CD4-positive, alpha-beta T cell treated with Interleukin-10 for 1 hour (primary cell): ENCODE measurements at places on chromosomes 3 and 15.

- DNase-seq, result peak; percentile 4
These were observed 7.3 kb downstream of the TRA2B start for GRCh38 chr3:185930393-185931107.

GRCh38 chr15:83318861-83319415 is 34.5 kb upstream of the BNC1 start:
- DNase-seq, result no peak

GRCh38 chr3:120147072-120147871 is 53.0 kb upstream of the GSK3B start:
- peak; percentile 66 for DNase-seq

- DNase-seq, result no peak
These were observed 60.3 kb downstream of the RGMA start for GRCh38 chr15:93028632-93029213.

- no peak for DNase-seq
These were observed 86.7 kb upstream of the SLC25A36 start for GRCh38 chr3:140854961-140855360.

GRCh38 chr3:14623569-14624051 is 28.0 kb upstream of the CCDC174 start:
- DNase-seq, result no peak

DNA sequence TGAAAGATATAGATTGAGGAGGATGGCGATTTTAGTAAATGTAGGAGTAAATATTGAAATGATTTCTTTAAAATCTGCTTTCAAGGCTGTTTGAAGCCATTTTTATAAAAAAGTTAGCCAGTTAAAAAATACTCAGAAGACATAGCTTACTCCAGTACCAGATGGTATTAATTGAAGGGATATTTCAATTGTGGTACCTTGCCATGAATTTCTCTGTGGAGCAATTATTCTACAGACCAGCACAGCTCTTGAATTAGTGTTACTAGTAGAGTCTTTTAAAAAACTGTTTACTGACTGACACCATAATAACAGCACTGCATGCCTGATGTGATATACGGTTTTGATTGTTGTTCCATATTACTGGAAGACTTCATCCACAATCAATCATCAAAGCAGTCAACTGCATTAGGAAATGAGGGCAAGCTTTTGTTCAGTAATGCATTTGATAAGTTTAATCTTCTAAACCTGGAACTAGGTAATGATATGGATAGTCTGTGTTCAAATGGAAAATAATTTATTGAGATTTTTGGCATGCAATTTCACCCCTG is 106.4 kb downstream of the MFSD1 start:
- no peak for DNase-seq

GRCh38 chr3:123031051-123031450 is 3.5 kb upstream of the SEMA5B start:
- no peak for DNase-seq

- no peak for DNase-seq
These were observed 272.3 kb upstream of the NECTIN3 start for GRCh38 chr3:110799271-110799670.

DNA sequence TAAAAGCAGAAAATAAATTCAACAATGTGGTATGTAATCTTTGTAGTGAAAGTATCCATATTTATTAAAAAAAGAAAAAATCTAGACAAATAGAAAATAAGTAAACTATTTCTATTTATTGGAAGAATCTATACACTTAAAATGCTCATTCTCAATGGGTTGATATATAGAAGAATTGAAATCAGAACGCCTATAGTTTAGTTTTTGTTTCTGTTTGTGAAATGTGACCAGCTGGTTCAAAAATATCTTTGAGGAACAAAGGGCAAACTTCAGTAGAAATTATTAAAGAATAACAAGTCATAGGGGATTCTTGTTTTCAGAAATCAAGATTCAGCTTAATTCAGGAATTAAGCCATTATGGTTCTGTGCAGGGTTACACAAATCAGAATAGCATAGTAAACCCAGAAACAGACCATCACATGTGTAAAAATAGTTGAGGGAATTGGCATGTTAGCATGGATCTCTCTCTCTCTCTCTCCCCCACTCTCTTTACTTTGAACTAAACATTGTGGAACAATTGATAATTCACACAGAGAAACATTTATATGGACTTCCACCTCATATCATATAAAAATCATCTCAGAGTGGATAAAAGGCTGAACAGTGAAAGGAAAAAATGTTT is 134.0 kb downstream of the CHL1 start:
- DNase-seq, result no peak

DNA sequence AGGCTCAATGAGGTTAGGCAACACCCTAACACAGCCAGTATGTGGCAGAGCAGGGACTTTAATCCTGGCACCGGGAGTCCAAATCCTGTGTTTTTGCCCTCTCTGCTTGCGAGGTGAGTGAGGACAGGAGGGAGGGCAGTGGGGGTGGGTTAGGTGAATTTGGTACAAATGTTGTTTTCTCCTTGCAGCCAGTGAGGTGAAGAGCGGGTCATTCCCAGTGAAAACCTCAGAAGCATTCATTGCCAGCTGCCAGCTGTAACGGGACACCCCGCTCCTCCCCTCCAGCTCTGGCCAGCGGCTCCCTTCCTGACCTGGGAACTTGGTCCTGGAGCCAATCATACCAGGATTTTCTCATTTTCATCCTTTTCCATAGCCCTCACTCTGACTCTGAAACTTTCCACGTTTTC is 45.7 kb upstream of the RAB6B start:
- DNase-seq, result no peak

- no peak for DNase-seq
These were observed 108.9 kb upstream of the UBE2E1 start for GRCh38 chr3:23696842-23697241.

DNA sequence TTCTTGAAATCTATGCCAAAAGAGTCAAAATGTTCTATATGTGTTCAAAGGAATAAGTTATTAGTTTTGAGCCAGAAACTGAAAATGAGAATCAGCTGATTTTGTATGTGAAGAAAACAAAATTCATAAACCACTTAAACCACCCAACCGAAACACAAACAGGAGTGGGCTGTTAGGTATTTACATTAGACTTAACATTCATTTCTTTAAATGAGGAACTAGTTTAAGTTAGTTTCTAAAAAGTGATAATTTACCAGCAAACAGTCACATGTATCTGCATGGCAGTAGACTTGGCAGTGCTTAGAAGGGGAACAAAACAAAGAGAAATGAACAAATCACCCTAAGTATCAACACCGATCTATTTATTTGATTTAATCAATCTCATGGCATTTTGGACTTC is 128.0 kb downstream of the GMNC start:
- no peak for DNase-seq

DNA sequence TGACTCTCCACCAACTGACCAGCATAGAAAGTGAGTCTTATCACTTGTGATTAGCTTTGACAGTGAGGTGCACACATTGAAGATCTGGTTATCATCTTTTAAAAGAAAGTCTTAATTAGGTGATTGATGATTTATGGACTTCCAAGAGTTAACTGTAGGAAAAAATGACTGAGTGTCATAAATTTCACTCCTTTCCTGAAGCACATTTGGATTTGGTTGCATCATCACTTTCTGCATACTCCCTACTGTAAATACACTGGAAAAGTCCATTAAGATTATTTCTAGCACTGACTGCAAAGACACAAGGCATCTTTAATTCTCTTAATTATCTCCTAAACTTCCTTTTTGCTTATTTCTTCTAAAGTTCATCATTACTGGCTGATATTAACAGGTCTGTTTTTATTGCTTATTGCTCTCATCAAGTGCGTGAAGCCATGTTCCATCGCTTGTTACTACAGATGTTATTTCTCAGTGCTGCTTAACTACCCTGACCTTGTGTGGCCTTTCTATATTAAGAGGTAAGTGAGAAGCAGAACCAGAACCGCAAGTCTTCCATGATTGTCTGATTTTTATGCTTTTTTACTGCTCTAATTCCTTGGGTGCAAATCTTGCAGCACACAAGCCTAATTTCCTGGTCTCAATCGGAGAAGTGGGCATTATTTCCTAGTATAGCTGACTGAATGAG is 153.2 kb downstream of the MEIS2 start:
- no peak for DNase-seq

- no peak for DNase-seq
These were observed 327.4 kb downstream of the NAALADL2 start for GRCh38 chr3:175186511-175186910.

DNA sequence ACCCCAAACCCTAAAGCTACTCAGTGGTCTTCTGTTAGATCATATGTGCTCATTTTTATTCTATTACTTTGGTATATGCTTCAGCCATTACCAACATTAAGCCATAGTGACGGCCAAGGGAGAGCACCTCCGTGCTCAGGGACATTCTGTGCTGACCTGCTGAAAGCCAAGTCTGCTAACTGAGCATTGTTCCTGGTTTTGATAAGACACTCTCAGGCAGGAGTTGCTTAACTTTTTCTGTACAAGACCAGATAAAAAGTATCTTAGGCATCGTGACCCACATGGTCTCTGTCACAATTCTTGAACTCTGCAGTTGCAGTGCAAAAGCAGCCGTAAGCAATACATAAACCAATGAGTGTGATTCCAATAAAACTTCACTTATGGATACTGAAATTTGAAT is 100.6 kb downstream of the KLHL25 start:
- no peak for DNase-seq

DNA sequence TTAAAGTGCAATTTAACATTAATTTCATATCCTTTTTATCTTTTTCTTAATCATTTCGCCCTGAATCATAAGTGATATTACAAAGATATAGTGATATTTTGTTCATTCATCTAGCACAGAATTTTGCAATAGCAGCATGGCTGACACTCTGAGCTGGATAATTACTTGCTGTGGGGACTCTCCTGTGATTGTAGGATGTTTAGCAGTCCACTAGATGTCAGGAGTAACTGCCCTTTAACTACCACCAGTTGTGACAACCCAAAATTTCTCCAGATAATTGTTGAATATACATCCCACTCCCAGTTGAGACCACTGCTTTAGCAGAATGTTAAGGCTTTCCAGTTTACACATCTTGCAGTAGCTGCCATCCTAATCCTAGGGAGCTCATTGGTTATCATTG is 196.8 kb upstream of the MBNL1 start:
- DNase-seq, result peak; percentile 52

- DNase-seq, result no peak
These were observed 38.3 kb upstream of the TRA2B start for GRCh38 chr3:185976100-185976499.

- no peak for DNase-seq
These were observed 5.7 kb downstream of the ARRDC4 start for GRCh38 chr15:97966246-97966645.

GRCh38 chr3:28949580-28949979 is 331.3 kb upstream of the RBMS3 start:
- no peak for DNase-seq

DNA sequence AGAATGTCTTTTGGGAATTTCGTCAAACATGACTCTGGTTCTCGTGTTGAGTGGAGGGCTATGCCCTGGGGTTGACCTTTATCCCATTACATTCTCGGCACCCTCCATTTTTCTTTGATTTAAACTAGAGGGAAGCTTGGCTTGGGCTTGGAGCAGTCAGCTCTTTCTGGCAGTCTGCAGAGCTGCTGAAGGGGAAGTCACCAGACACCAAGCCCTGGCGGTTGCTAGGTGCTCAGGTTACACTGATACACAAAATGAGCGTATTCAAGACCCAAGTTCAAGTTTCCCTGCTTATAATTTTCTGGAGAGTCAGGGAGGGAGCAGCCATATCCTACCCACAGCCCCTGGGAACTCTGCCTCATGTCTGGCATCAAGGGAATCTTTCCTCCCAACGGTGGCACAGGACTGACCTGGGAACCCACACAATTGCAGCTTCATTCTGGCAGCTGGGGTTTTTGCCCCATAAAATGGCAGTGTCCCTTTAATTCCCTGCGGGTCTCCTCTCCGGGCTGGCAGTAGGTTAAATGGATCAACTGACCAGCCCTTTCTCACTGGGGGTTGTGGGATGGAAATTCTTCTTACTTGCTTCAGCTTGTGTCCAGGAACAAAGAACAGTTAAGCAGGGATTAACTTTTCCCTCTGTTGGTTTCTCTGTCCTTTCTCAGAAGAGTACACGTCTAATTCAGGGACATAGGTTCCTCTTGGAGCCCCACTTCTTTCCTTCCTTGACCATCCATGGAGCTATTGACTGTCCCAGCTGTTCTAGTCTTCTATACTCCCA is 110.0 kb upstream of the DLG1 start:
- DNase-seq, result no peak

- DNase-seq, result no peak
These were observed 352.1 kb downstream of the MECOM start for GRCh38 chr3:169311381-169311780.

- no peak for DNase-seq
These were observed 8.6 kb downstream of the DNAH1 start for GRCh38 chr3:52324676-52325075.

GRCh38 chr3:69072928-69073327 is 7.2 kb downstream of the UBA3 start:
- DNase-seq, result no peak

DNA sequence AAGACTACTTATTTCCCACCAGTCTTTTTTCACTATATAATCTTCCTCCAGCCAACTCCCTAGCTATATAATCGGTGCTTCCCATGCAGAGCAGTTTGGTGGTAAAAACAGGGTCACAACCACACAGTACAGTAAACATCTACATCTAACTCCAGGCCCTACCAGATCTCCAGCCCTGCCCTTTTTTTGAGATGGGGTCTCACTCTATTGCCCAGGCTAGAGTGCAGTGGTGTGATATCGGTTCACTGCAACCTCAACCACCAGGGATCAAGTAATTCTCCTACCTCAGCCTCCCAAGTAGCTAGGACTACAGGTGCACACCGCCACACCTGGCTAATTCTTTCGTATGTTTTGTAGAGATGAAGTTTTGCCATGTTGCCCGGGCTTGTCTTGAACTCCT is 49.1 kb upstream of the TLE3 start:
- no peak for DNase-seq

- DNase-seq, result no peak
These were observed 27.0 kb upstream of the CAPN3 start for GRCh38 chr15:42332331-42332730.

- DNase-seq, result no peak
These were observed 158.5 kb upstream of the PFN2 start for GRCh38 chr3:150129166-150129565.

- DNase-seq, result no peak
These were observed 28.8 kb downstream of the USP13 start for GRCh38 chr3:179681492-179682263.

DNA sequence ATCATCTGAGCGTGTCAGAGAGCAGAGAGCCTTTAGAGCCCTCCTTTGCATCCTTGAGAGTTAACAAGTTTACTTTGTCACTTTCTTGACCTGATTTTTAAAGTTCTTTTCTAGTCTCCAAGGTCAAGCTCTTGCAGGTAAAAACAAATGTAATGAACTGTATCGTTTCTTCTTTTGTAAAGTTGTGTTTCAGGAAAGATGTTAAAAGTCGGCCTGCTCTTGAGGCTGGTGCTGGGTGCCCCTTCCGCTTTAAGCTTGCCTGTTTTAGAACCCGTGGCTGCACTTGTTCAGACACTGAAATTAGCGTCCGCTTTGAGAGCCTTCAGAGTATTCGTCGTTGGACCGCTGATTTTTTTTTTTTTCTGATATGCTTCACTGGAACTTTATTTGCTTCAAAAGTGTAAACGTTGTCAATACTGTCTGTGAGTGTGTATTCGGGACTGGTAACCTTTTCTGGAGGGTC is 52.6 kb upstream of the ULK4 start:
- DNase-seq, result peak; percentile 12

- no peak for DNase-seq
These were observed 129.9 kb upstream of the UBE3A start for GRCh38 chr15:25568751-25569150.

- peak; percentile 60 for DNase-seq
These were observed 182.4 kb downstream of the SHQ1 start for GRCh38 chr3:72665701-72666446.
